ENCODE measurements at places on chromosomes 11 and 22. TPM values are rescaled to one million over a fixed set of nuclear protein-coding genes. Genes with fewer than 3 reads are reported as not detected.

The VPREB1 gene
- not detected for total RNA-seq

The NFAM1 gene
- total RNA-seq: 1.2 TPM

The HEPN1 gene
- not detected for total RNA-seq

DNA sequence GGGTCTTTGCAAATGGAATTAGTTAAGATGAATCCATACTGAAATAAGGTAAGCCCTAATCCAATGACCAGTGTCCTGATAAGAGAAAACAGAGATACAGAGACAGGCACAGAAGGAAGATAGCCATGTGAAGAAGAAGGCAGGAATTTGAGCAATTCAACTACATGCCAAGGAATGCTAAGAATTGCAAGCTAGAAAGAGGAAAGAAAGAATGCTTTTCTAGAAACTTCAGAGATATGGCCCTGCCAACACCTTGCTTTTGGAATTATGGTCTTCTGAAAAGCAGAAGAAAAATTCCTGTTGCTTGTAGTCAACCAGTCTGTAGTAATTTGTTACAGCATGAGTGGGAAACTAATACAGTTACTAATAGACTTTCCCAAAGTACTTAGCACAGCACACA, 111.3 kb downstream of the SLC17A6 start:
- H3K27me3 ChIP-seq: peaks cover 6% of the 10 kb centered on the region
- H3K4me3 ChIP-seq: no peak overlapping the region
- no peak for DNase-seq
- H3K4me1 ChIP-seq: no peaks in the 10 kb centered on the region
- no peak overlapping the region for H3K27ac ChIP-seq
- H3K36me3 ChIP-seq: no peaks in the 10 kb centered on the region

DNA sequence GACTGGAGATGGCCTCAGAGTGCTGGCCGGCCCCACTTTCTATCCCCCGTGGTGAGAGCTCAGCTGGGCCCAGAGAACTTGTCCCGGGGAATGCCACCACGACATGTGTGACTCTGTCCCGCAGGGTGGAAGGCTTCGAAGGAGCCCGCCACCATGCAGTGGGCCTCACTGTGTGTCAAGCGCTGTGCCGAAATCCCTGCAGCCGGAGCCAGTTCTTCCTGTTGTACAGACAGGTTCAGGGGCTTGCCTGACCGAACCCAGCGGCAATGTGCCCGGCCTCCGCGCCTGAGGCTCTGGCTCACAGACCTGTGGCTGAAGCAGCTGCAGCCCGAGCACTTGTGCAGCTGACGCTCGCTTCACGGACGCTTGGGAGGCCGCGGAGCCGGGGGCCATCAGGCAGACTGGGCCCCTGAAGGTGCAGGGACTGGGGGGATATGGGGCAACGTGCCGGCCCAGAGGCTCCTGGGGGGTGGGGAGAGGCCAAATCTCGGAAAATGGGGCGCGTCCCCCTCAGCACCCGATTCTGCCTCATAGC, 650 bp downstream of the PPM1F start:
- H3K36me3 ChIP-seq: no peaks in the 10 kb centered on the region
- H3K27ac ChIP-seq: peak overlapping the region; percentile 98
- peak; percentile 40 for DNase-seq

- no peak for DNase-seq
- no peaks in the 10 kb centered on the region for H3K4me1 ChIP-seq
- H3K27me3 ChIP-seq: peaks cover 13% of the 10 kb centered on the region
- H3K4me3 ChIP-seq: no peak overlapping the region
- no peak overlapping the region for H3K27ac ChIP-seq
- H3K36me3 ChIP-seq: no peaks in the 10 kb centered on the region
These were observed 33.5 kb upstream of the CAT start for GRCh38 chr11:34405079-34405858.

DNA sequence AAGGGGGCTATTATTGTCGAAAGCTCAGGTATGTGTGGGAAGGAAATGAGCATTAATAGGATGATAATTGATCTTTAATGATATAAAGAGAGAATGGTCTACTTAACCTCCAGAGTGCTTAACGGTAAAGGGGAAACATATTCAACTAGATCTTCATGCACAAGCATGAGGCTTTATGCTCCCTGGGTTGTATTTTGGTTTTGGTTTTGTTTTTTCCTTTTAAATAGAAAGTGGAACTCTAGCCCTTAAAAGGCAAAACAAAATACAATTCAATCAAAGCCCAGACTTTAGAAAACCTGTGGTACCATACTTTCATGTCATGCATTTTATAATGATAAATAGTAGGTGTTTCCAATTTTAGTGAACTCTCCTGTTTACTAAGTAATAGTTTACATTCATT, 622.7 kb downstream of the METTL15 start:
- no peaks in the 10 kb centered on the region for H3K4me1 ChIP-seq
- DNase-seq: no peak
- H3K4me3 ChIP-seq: no peak overlapping the region
- no peaks in the 10 kb centered on the region for H3K36me3 ChIP-seq
- H3K27me3 ChIP-seq: no peaks in the 10 kb centered on the region

GRCh38 chr22:30206944-30207343, 39.6 kb downstream of the LIF start:
- peaks cover 92% of the 10 kb centered on the region for H3K27me3 ChIP-seq
- no peak for DNase-seq
- H3K27ac ChIP-seq: peak overlapping the region; percentile 80
- peaks cover 31% of the 10 kb centered on the region for H3K4me1 ChIP-seq

DNA sequence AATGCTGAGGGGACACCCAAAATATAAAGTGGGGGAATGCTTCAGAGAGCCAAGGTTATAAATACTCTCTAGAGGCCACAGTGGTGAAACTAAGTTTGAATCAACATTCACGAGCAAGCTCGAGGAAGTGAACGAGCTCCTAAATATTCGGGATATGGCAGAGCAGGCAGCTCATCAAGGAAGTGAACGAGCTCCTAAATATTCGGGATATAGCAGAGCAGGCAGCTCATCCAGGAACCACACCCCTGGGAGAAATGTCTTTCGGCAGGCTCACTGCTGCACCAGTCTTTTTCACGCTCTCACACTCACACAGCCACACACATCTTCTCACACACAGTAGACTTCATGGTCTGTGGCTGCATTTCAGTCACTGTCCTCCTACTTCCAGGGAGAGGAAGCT, 787.5 kb downstream of the OPCML start:
- no peaks in the 10 kb centered on the region for H3K4me1 ChIP-seq
- no peak for DNase-seq
- no peaks in the 10 kb centered on the region for H3K36me3 ChIP-seq
- H3K4me3 ChIP-seq: no peak overlapping the region
- H3K27ac ChIP-seq: no peak overlapping the region
- H3K27me3 ChIP-seq: no peaks in the 10 kb centered on the region

- H3K36me3 ChIP-seq: peaks cover 9% of the 10 kb centered on the region
- no peak overlapping the region for H3K4me3 ChIP-seq
- no peaks in the 10 kb centered on the region for H3K27me3 ChIP-seq
- H3K4me1 ChIP-seq: peaks cover 16% of the 10 kb centered on the region
- no peak overlapping the region for H3K27ac ChIP-seq
- no peak for DNase-seq
These were observed 107.8 kb downstream of the FCHSD2 start for GRCh38 chr11:73034331-73034730.

- H3K27ac ChIP-seq: no peak overlapping the region
- no peak overlapping the region for H3K4me3 ChIP-seq
- H3K36me3 ChIP-seq: peaks cover 44% of the 10 kb centered on the region
- no peaks in the 10 kb centered on the region for H3K4me1 ChIP-seq
These were observed 14.1 kb downstream of the CXCR5 start for GRCh38 chr11:118897721-118898310.

DNA sequence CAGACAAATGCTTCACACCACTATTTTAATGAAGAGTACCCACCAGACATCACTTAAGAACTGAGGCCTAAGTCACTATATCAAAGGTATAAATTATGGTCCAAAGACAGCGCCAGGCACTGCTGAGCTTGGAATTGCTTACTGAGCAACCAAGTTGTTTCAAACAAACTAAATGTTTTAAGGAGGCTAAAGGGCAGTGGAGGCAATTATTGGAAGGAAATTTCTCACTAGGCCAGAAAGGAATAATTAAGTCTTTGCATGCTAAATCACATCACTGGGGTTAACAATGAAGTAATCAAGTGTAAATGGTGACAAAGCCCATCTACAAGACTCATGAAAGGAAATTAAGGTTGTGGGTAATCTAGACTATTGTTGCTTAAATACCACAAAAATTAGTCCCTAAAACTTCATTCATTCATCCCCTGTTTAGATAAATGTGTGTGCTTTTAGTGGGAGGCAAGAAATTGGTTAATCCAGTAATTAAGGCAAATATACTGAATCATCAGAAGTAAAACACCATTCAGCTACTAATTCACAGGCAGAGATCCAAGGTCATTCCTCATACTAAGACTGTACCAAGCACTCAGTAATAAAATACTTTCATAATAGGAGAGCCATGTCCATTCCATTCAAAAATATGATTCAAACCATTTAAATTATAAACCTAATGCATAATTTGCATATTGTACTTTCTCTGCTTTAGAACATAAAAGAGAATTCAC, 21.2 kb downstream of the LGR4 start:
- no peak overlapping the region for H3K4me3 ChIP-seq
- peaks cover 39% of the 10 kb centered on the region for H3K4me1 ChIP-seq
- no peak for DNase-seq
- no peaks in the 10 kb centered on the region for H3K27me3 ChIP-seq
- peak overlapping the region; percentile 31 for H3K27ac ChIP-seq
